ENCODE measurements at places on chromosomes 4 and X.

GRCh38 chr4:167232805-167233684 is 1.2 kb downstream of the SPOCK3 start:
- no peak for DNase-seq

DNA sequence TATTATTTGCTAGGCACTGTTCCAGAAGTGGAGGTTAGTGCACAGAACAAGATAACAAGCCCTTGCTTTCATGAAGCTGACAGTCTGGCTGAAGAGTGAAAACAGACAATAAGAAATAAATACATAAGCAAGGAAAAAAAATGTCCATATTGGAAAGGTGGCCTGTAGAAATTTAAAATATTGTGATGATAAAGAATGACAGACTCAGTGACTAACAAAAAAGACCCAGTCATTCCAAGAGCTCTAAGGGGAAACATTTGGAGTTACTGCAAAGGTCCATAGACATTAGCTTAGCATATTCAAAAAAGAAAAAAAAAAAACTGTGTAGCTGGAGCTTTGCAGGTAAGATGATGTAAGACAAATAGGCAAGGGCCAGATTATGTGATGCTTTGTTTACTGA is 1.0 kb upstream of the ANTXR2 start:
- no peak for DNase-seq

DNA sequence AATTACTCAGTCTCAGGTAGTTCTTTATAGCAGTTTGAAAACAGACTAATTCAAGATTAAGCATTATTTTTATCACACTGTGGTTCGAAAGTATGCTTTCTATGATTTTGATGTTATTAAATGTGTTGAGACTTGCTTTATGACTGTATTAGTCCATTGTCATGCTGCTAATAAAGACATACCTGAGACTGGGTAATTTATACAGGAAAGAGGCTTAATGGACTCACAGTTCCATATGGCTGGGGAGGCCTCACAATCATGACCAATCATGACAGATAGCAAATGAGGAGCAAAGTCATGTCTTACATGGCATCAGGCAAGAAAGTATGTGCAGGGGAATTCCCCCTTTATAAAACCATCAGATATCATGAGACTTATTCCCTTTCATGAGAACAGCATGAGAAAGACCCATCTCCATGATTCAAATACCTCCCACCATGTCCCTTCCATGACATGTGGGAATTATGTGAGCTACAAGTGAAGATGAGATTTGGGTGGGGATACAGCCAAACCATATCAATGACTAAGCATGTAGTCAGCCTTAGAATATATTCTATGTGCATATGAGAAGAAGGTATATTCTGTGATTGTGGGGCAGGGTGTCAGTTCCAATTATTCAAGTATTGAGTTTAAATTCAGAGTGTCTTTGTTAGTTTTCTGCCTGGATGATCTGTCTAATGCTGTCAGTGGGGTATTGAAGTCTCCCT is 44.6 kb upstream of the UGT2A1 start:
- DNase-seq = no peak

GRCh38 chr4:150212485-150212884 is 134.2 kb downstream of the DCLK2 start:
- no peak for DNase-seq

DNA sequence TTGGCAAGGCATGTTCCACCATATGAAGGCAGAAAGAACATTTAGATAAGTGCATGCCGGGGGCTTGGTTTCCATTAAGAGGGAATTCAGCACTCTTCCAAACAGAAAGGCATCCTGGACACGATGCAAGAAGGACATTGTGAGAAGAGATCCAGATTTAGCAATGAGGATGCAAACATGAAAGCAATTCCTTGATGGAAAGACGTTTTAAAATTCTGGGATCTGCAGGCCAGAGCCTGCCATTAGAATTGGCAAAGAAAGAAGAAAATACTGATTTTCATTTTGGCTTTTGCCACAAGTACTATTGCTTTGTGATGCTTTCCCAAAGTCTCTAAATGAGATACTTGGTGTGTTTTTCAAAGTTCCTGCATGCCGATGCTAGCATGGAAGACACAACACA is 367.6 kb downstream of the PPP3CA start:
- no peak for DNase-seq

GRCh38 chrX:133254666-133255065 is 36.5 kb upstream of the TFDP3 start:
- no peak for DNase-seq

GRCh38 chr4:52868133-52868532 is 6.0 kb downstream of the RASL11B start:
- DNase-seq = no peak

DNA sequence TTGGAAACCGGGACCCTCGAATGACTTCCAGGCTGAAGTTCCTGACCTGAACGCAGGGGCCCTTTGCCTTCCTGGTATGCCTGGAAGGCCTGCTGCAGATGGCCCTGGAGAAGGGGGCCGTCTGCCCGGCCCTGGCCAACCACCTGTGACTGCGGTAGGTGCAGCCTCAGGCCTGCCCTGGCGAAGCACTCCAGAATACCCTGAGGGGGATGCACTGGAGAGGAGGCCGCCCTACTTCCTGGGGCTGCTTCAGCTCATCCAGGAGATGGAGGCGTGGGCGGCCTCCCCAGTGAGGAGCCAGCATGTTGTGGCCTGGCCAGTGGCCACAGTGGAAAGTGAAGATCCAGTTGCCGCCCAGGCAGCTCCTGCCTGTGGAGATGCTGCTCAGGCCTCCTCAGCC is 26.4 kb upstream of the PNMA3 start:
- no peak for DNase-seq

GRCh38 chr4:2084316-2084715 is 25.2 kb downstream of the NAT8L start:
- no peak for DNase-seq

DNA sequence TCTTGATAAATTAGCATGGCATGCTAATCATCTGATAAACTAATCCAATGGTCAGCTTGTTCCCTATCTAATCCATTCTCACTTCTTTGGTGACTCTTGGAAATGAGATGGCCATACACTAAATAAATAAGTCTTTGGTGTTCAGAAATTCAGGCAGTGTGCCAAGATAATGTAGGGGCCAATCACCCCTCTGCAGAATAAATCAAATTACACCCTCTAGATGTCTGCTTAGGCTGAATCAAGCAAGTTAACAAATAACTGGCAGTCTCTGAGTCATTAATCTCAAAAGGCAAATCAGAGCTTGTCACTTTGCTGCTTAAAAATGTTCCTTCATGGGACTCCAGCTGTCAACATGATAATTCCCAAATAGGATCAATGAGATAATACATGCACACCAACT is 97.4 kb downstream of the NLGN4X start:
- no peak for DNase-seq

All from stimulated activated naive CD4-positive, alpha-beta T cell treated with Interleukin-2 at 50 U/mL for 16 hours (primary cell).